ENCODE measurements at places on chromosomes 6 and 20.

DNA sequence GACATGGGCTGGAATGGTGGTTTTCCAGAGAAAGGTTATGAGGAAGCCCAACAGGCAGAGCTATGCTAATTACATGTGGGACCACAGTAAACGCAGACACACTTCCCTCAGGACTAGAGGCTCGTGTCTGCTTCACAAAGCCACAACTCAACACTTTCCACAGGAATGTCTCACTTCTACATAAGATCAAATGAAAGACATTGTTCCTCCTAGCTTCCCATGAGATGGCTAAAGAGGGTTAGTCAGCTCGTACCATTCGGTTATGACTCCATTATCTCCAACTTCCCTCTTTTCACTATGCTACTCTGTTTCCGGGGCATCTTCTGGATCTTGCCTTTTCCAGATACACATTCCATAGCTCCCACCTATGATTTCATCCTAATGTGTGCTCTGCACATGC is 29.1 kb upstream of the ZC3H12D start:
- DNase-seq = no peak

DNA sequence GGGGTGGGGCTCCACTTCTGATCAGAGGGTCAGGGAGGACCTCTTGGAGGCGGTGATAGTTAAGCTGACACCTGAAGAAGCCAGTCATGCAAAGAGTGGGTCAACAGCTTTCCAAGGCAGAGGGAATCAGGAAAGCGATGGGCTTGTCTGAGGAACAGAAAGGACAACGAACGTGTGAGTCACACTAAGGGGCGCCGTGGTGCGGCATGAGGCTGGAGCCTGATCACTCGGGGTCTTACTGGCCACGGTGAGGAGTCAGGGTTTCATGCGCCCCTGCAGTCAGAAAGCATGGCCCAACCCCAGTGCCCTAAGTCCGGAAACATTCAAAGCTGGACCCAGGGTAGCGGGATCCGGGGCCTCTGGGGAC is 50.6 kb upstream of the SLC32A1 start:
- DNase-seq = peak; percentile 30

DNA sequence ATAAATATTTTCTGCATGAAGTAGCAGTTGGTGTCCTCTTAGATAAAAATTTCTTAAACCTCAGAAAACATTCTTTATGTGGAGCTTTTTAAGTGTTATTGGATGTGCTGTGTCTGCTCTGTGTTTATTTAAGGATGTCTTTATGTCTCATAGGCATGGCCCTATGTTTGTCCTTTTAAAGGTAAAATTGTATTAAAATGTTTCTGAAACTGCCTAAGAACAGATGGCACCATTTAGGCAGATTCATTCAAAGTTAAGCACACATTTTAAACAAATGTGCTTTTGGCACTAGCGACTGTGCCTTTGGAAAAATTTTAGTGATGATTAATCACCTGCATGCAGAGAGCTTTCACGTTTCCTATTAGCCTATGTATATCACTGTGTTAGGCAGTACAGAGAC is 125.2 kb downstream of the KIF6 start:
- no peak for DNase-seq

- no peak for DNase-seq
These were observed 5.3 kb upstream of the CABLES2 start for GRCh38 chr20:62412194-62413024.

DNA sequence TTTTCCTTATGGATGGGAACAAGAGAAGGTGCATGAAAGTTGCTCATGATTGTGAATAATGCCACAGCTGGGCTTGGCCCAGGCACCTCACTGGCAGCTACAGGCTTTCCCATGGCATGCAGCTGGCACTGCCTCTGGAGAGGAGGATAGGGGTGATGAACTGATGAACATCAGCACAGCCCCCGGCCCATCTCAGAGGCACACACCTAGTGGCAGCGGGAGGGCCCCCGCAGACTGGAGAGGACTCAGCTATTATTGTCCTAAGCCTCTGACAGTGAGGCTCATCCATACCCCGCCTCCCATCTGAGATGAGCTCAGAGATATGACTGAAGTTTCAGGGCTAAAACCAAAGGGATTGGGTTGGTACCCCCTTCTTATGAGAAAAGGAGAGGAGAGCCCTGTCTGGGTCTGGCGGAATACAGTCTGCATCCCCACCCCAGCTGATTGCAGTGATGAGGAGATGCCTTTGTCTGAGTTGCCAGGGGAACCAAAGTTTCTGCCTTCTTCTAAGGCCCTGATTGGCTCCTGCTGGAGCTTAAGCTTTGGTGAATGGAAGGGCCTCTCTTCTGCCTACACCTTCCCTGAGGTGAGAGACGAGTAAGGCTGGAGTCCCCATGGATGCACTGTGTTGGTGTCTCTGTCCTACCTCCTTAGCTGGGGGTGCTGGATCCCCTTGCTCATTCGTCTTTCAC is 27.6 kb upstream of the EPB41L1 start:
- DNase-seq = no peak

GRCh38 chr6:122374307-122374706 is 25.1 kb upstream of the HSF2 start:
- no peak for DNase-seq

DNA sequence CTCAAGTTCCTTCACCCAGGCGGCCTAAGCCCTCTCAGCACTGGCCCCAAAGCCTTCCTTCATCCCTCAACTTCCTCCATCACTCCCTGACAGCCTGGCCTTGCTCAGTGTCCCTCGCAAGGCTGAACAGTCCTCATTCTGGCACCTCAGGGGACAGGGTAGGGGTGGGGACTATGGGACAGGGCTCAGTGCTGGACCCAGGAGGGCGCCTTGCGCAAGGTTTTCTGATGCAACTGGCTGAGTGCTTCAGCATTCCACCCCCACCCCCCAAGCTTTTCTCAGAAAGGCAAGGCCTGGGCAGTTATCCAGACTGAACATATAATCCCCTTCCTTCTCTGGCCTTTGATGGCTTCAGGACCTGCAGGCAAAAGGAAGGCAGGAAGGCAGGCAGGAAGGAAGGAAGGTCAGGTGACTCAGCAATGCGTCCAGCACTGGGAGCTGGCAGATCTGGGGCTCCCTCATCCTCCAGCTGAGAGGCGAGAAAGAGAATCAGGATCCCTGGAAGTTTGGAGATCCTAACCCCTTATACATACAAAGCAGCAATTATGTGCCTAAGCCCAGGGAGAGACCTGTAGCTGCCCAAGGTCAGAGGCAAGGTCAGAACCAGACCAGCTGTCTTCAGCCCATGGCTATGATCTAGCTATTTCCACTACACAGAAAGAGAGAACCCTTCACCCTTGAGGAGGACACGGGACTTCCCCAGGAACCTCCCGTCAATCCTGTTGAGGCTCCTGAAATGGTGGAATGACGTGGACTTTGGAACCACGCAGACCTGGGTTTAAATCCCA is 8.6 kb upstream of the TRIB3 start:
- peak; percentile 63 for DNase-seq

- DNase-seq = no peak
These were observed 39.8 kb upstream of the RAB23 start for GRCh38 chr6:57261926-57262325.

GRCh38 chr6:93182938-93183479 is 236.3 kb downstream of the EPHA7 start:
- no peak for DNase-seq

DNA sequence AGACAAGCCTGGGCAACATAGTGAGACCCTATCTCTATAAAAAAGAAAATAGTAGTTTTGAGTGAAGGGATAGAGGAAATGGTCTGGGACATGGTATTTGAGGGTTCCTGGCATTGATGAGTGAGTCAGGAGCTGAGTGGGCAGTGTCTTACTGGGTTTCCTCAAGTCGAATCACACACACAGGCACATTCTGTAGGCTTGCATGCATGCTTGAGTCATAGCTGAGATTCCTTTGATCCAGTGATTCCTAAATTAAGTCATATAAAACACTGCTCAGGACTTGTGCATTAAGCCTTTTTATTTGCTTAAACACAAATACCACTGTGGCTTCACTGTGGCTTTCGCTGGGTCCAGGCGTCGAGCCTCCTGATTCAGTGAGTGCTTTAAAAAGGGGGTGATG is 71.8 kb upstream of the TMEM181 start:
- DNase-seq = no peak

DNA sequence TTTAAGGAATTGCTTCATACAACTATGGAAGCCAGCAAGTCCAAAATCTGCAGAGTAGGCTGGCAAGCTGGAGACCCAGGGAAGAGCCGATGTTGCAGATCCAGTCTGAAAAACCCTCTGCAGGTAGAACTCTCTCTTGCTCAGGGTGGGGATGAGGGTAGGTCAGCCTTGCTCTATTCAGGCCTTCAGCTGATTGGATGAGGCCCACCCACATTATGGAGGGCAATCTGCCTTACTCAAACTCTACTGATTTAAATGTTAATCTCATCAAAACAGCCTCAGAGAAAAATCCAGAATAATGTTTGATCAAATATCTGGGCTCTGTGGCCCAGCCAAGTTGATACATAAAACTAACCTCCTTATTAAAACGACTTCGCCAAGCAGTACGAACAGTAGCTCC is 29.7 kb upstream of the RNF24 start:
- DNase-seq = no peak

- peak; percentile 79 for DNase-seq
These were observed at the start of gene FOXQ1 for GRCh38 chr6:1311400-1312202. FOXQ1 (plus strand) TSS chr6:1312098; CDS start chr6:1312705, 607 bp downstream.

- no peak for DNase-seq
These were observed 511.7 kb upstream of the IMPG1 start for GRCh38 chr6:76584121-76584520.

DNA sequence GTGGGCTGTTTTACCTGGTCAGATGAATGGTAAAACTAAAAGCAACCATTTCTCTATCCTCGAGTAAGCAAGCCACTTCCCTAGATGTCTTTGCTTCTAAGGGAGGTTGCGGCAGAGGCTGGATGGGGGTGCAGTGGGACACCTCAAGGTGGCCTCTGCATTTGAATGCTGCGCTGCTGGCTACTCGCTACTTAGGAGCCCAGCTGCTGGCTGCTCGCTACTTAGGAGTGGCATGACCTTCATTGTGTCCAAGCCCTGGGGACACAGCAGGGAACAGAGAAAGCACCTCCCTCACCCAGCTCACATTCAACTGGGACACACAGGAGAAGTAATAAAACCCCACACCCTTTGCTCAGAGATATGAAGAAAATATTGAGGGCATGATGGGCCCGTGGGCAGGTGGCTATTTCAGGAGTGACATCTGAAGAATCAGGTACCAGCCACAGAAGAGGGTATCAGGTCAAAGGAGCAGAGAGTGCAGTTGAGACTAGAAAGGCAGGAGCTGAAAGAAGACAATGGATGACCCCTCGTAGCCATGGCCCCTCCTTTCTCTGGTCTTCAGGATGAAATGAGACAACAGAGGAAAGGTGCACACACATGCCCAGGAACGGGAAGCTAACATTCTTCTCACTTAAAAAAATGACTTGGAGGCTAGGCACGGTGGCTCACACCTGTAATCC is 149.4 kb downstream of the ZMYND8 start:
- DNase-seq = peak; percentile 21

DNA sequence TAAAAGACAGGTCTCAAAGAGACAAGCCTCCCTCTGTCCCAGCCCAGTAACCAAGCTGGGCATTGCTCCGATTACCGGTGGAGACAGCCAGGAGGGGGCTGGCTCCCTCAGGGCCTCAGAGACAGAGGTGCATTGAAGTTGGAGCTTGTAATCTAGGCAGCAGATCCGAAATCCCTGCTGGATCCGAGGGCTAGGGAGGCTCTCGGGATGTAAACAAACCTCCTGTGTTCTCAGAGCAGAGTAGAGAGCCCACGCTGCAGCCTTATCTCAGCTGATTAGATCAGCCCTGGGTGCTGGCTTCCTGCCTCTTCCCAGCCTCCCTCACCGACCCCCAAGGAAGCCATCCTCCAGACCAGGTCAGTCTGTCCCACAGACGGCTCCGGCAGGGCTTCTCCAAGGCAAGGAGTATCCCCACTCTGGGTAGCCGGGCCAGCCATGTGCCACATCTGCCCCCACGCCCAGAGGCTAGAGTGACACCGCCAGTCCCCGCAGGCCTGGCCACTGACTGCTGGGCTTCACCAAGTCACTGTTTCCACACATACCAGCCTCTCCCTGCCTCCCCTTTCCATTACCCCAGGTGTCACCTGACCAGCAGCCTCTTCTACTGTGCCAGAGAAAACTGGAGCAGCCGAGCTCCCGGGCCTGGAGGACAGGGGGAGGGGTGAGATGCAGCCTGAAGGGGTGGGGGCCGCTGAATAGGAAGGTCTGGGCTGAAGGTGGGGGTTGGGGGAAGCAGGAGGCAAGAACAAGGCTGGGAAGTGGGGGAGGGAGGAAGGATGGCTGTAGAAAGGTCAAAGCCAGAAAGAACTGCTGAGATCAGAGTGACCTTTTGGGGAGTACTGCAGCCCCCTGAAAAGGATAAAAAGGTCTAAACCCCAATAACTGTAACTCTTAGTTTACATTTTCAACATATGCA is 6.0 kb downstream of the SDC4 start:
- peak; percentile 59 for DNase-seq

- peak; percentile 86 for DNase-seq
These were observed 80.0 kb upstream of the RPS6KA2 start for GRCh38 chr6:166707045-166707444.

DNA sequence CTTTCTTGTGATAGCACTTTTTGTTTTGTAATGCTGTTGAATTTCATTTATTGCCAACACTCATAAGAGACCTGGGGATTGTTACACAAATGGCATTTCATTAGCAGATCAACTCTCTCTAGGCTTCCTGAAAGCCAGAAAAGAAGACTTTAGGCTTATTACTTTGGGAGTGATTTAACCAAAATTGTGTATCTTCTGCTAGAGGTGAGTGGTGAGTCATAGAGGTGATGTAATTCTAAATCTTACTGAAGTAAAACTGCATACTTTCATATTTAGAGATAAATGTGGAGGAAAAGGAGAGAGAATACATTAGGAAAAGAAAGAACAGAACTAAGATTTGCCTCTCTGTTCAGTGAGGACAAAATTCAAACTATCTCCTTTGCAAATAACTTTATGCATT is 304.7 kb upstream of the RGS17 start:
- no peak for DNase-seq

DNA sequence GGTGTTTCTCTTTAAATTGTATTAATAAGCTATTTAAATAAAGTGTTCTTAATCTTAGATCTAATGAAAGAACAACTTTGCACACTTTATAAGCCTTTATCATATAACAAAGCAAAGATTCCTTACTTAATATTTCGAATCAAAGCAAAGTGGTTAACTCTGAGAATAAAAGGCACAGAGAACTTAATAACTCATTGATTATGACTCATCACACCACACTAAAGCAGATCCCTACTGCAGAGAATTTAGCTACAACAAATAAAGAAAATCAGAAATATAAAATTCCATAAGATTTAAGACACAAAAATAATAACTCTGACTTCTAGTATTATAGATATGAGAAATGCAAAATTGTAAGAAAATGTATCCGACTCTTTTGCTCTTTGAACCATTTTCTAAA is 135.6 kb upstream of the RUNX2 start:
- no peak for DNase-seq

All from WERI-Rb-1 (cell line).